ENCODE measurements at places on chromosomes 4 and X. TPM values are rescaled to one million over a fixed set of nuclear protein-coding genes. Genes with fewer than 3 reads are reported as not detected.

Gene MORF4L2
- 466 TPM for total RNA-seq

Gene RIBC1
- 0.36 TPM for total RNA-seq

Gene DMD
- total RNA-seq = 7.0 TPM

Gene MAGEA2
- not detected for total RNA-seq

Gene RADX
- total RNA-seq = 0.09 TPM

Gene TSPAN6
- total RNA-seq = 40.5 TPM

Gene VEGFC
- 14.3 TPM for total RNA-seq

Gene PNMA6F
- not detected for total RNA-seq

Gene ADRA2C
- total RNA-seq = 0.18 TPM

Gene TAF7L
- total RNA-seq = 0.09 TPM

Gene LEF1
- not detected for total RNA-seq

Gene CTAG2
- total RNA-seq = not detected

Gene GPR119
- not detected for total RNA-seq

Gene C4orf36
- total RNA-seq = not detected

Gene GABRB1
- total RNA-seq = not detected

Gene RHOXF2
- total RNA-seq = not detected

Gene TMSB15C
- 3.6 TPM for total RNA-seq

Gene GPRIN3
- 3.2 TPM for total RNA-seq

Gene RASSF6
- total RNA-seq = not detected

Gene TBC1D8B
- 3.3 TPM for total RNA-seq

Gene UGT2B17
- not detected for total RNA-seq

Gene DACH2
- not detected for total RNA-seq

Gene P2RY10
- total RNA-seq = not detected

Gene FGD1
- total RNA-seq = 2.0 TPM

Gene SRPX
- 151 TPM for total RNA-seq

Gene BMX
- total RNA-seq = 148 TPM

Gene IKBKG
- 13.6 TPM for total RNA-seq

Gene AVPR2
- not detected for total RNA-seq

Gene S100G
- not detected for total RNA-seq

Gene XG
- total RNA-seq = 0.09 TPM

Gene TMSB15B
- total RNA-seq = 5.5 TPM

Gene CTAG1A
- not detected for total RNA-seq

Gene IL2
- total RNA-seq = not detected

Gene SYTL5
- total RNA-seq = 0.09 TPM

Gene MSANTD1
- 0.27 TPM for total RNA-seq

Gene GPRASP1
- 2.2 TPM for total RNA-seq

Gene MGARP
- 32.9 TPM for total RNA-seq

Gene NBDY
- total RNA-seq = 4.2 TPM

Gene CSN1S1
- total RNA-seq = not detected

Gene CENPU
- total RNA-seq = 7.1 TPM

Gene TMEM154
- total RNA-seq = 3.9 TPM

Gene GRIA2
- total RNA-seq = under 0.01 TPM

Gene AKAP14
- not detected for total RNA-seq

Gene XAGE1B
- total RNA-seq = not detected

Gene MMRN1
- total RNA-seq = 417 TPM

Gene SPON2
- 0.09 TPM for total RNA-seq

Gene NWD2
- not detected for total RNA-seq

Gene EDA
- 2.4 TPM for total RNA-seq

Gene OTC
- not detected for total RNA-seq

Gene TMEM131L
- 15.4 TPM for total RNA-seq

Gene PRRG3
- total RNA-seq = not detected

Gene HS6ST2
- total RNA-seq = 0.36 TPM

Gene HSD17B13
- not detected for total RNA-seq
